ENCODE measurements at places on chromosomes 6 and 20.

DNA sequence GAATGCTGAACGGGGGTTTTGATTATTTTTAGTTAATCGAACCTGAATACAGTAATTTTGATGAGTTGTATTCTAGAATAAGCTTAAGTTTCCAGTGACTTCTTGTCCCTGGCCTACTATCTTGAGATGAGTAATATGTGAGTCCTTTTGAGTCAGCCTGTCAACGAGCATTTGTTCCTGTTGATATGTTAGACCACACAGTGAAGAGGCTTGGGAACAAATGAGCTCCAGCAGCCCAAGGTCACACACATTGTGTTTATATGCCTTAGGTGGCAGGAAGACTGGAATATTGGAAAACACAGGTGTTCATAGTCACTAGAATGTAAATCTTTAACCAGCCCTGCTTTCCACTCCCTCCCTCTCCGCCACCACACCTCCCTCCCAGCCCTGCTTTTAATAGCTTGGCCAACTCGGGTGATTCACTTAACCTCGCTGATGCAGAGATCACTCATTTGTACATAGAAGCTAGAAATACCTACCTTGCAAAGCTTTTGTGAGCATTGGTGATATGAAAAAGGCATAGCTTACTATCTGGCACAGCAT lies 9.1 kb downstream of the SMPDL3A start:
- DNase-seq = no peak

DNA sequence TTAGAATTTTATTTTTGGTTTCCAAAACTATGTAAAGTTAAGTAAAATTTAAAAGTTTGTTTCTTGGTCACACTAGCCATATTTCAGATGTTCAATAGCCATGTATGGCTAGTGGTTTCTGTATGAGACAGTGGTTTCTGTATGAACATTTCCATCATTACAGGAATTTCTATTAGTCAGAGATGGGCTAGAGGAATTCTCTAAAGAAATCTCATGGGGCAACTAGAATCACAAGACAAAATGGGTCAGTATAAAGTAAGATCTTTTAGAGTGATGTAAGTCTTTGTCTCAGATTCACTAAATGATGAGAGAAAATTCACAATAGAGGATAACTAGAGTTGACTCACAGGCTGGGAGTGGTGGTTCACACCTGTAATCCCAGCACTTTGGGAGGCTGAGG lies 149.0 kb downstream of the FUT9 start:
- no peak for DNase-seq

DNA sequence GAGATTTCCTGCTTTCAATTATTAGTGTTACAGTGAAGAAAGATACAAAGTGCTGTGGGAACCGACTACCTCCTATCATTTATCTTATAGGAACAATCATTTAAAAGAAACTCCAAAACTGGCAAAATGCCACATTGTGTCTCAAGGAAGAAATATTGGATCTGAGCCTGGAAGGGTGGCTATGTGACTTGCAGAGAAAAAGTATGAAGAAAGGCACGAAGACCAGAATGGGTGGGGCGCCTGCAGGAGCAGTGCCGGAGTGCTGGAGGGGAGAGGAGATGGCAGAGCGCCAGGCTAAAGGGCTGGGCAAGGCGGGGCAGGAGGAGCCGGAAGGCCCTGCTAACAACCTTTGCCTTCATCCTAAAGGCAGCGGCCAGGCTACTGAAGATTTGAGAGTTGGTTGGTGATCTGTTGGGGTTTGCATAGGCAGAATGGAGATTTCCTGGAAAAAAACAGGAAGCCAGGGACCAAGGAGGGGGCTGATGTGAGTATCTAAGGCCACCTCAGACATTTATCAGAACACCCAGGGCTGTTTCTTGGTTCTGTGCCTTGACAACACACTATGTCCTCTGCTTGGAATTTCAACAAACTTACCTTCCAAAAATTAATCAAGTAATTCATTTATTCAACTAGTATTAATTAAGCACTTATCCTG lies 125.6 kb downstream of the MAFB start:
- no peak for DNase-seq

DNA sequence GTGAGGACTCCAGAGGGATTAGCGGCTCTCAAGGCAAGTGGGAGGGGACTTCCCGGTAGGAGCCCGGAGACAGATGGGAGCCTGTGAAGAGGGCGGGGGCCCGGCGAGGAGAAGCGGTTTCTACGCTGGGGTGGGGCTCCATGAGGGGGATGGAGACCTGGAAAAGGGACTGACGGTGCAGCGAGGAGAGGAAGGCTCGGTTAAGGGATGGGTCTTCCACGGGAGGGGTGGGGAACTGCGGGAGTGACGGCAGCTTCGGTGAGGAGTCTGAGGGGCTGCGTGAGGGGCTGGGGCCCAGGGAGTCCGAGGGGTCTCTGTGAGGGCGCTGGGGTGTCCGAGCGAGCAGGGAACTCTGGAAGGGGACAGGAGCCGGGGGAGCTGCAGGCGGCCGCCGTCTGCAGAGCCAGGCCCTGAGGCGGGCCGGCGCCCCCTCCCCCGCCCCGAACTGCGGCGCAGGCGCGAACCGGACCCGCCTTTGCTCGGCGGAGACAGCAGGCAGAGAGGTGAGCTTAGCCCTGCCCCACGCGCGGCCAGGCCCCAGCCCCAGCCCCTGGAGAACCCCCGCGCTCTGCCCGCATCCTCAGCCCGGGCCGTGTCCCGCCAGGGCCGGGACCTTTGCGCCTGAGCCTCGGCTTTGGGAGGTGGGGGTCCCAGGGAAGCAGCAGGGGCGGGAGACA lies at the start of gene NRSN2:
Gene NRSN2 (plus strand): TSS at position 472 of the 677 bp plus-strand sequence. CDS start 2,533 bp downstream, outside the sequence.
- DNase-seq = no peak

DNA sequence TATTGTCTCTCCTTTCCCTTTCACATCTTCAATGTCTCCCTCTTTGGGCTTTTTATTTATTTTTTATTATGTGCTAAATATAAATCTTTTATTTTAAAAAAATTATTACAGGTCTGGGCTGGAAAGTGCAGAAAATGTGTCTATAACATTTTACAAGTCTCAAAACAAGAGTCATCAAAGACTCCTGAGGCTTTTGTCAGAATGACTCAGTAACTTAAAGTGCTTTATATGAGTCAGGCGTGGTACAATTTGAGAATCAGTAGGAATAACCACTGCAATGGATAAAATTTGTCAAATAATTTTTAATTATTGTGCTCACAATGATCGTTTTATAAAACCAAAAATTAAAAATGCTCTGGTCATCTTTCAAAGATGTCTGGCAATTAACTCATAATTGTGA lies 193.9 kb downstream of the MMUT start:
- DNase-seq = no peak

DNA sequence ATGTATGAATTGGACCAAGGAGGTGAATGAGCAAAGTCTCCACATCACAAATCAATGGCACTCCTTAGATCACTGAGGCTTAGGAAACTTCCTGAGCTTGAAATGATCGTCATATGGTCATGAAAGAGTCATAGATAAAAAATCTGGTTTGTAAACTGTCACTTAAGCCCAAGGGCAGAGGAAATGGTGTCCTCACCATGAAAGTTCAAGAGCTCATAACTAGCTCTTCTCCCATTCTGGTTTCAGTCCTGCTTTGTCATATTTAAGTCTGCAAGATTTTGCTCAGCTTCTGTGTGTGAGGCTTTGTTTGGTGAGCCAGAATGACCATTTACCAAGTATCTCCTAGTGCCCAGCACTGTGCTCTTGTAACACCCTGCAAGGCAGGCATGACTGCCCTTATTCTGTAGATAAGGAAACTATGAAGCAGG lies 60.5 kb downstream of the GJA10 start:
- DNase-seq = no peak

GRCh38 chr6:149015535-149016525 lies 269.0 kb downstream of the UST start:
- no peak for DNase-seq

DNA sequence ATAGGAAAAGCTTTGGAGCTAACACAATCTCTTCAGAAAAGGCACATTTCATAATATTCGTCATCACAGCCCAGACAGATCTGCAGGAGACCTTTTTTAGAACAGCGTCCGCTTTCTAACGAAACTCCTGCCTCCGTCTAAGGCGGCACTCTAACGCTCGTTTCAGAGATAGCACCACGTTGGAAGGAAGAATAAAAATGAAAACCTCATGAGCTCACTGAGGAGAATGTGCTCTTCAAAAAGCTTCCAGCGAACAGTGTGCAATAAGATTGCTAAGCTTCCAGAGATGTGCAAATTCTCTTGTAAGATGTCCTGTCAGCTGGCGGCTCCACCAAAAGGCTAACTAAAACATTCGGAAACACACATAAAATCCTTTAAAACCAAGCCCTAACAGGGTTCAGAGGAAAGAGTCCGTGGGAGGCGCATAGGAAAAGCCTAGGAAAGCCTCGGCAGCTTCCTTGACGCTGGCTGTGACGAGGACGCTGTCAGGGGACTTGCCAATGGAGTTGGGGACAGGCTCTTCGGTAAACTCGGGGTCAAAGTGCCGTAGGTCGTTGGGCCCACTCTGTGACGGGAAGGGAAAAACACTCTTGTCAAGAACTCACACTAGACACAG lies 117.6 kb upstream of the SLC2A12 start:
- no peak for DNase-seq

DNA sequence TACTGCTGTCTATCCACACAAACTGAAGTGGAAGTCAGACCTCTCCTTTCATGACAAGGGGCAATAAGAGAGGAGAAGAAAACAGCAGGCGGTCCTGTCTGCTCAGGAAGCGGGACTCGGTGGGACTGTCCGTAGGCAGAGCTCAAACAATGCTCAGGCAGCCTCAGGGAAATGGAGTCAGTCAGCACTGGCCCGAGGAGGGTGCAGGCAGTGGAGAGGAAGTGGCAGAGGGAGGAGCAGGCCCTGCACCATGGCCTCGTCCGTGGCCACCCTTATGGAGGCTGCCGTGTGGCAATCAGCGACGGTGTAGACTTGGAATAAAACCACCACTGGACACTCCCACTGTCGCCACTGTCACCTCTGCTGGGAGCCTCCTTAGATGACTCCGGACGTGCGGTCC lies 19.6 kb downstream of the FOXC1 start:
- DNase-seq = no peak

GRCh38 chr6:106099235-106099537 lies 13.1 kb downstream of the PRDM1 start:
- DNase-seq = no peak

DNA sequence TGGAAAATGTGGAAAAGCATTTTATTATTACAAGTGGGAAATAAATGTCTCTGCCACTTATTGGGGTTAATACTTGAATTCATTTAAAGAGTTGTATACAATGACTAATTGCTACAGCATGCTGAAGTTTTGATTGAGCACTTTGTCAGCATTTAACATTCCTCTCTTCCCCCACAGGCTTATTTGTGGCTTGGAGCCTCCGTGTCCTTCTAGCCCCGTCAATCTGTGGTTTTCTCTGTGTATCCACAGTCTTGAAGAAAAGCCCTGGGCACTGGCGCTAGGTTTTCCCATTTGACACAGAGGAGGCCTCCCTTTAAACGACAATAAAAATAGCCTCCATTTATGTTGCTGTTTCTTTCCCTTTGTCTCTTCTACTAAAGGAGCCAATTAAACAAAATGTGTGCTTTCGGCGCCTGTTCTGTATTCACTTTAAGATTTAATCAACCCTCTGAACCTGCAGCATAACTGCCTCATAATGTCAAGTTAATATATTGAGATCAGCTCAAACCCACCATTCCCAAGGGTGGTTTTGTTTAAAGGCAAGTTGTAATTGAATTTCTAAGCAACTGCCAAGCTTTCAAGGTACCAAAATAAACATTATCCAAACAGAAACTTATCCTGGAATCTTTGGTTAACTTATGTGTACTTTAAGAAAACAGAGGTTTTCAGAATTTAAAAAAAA lies 326.6 kb upstream of the RNF24 start:
- DNase-seq = peak; percentile 72

DNA sequence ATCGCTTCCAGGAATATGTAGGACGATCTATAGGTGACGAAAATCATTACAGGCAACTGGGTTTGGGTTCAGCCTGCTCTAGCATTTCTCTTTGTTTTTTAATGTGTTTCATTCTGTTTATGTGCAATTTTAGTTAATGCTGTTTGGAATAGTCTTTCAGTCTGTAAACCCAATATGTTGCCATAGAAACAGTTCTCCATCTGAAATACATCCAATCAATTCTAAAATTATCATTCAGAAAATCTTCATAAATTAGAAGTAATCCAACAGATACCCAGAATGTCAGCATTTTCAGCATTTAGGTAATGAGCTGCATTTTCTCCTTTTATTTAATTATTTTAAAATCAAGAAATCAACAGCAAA lies 34.8 kb upstream of the COL9A1 start:
- no peak for DNase-seq

DNA sequence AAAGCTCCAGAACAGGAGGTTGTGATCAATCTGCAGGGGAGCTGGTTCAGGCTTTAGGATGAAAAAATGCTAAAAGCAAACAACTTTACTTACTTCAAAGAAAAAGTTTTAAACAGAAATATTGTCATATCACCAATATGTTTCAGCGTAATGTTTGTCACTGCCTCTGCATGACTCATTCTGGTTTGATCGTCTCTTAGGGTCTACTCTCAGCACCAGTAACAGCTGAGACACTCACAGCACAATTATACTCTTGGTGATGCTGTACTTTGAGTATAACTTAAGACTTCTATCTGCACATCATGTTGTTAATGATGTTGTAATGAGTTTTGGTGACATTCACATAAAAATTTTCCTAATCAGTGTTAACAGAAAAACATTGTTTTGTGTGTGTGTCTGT lies 665.4 kb downstream of the EPM2A start:
- no peak for DNase-seq

DNA sequence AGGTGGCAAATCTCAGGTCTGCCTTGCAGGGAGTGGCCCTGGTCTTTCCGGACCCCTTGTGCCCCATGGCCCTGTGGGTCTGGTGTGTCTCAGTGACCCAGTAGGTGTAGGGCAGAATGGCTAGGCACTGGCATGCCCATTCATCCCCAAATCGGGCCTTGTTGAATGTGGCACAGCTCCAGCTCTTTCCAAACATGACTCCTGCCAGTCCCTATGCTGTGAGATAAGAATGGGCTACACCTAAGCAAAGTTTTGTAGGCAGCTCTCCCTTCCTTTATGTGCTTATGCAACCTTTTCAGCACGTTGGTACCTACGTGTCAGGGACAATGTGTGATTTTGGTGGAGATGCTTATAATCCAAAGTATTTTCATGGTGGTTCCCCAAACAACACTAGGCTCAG lies 33.9 kb downstream of the FOXO3 start:
- no peak for DNase-seq

- no peak for DNase-seq
These were observed 1.7 kb upstream of the FAM50B start for GRCh38 chr6:3847521-3847920.

- DNase-seq = no peak
These were observed 38.1 kb downstream of the SYNE1 start for GRCh38 chr6:152598901-152599537.

DNA sequence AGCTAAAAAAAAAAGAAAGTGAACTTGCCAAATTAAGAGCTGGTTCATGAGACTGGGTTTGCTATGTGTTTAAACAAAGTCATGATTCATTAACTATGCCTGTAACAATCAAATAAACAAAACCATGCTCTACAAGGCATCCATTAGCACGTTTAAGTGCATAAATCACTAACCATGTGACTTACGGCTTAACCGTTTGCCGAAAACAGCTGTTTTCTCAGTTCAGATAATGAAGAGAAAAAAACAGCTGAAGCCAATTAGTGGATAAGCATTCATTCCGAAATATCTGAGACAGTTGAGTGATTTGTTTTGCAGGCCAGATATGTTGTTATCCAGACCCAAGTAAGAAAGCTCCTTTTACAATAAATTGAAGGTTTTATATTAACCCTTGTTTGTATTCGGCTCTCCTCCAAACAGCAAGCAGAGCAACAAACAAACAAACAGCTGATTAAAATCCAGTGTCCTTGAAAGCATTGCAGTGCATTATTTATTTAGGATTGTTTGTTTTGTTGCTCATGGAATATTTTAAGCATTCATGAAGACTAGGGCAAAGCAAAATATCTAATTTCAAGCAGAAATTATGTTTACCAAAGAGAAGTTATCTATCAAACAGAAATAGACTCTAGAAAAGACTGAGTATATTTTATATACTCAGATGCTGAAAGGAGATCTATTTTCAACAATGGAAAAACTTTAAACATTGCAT lies 343.5 kb downstream of the RFPL4B start:
- peak; percentile 73 for DNase-seq

Measured in fibroblast of skin of left biceps (primary cell).